ENCODE measurements at places on chromosomes 2 and 18.

- DNase-seq: no peak
Observed at GRCh38 chr2:191177751-191178736, 27.2 kb upstream of the STAT4 start.

DNA sequence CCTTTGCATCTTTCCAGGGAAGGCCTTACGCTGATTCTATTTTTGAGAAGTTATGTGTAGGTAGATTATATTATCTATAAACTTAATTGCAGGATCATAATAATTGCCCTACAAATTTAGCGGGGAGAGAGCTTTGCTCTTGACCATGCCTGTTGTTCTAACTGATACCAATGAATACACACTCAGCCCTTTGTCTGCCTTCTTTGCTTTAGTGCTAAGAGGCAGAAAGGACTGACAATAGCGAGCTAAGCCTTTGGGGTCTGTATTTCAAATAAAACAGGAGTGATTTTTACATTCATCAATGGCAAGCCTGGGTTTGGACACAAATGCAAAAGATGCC lies 115.3 kb upstream of the STON1 start:
- DNase-seq: no peak

GRCh38 chr2:55420871-55421270 lies 1.2 kb upstream of the CCDC88A start:
- DNase-seq: no peak

- DNase-seq: no peak
Observed at GRCh38 chr2:190701586-190701985, 52.7 kb downstream of the NAB1 start.

DNA sequence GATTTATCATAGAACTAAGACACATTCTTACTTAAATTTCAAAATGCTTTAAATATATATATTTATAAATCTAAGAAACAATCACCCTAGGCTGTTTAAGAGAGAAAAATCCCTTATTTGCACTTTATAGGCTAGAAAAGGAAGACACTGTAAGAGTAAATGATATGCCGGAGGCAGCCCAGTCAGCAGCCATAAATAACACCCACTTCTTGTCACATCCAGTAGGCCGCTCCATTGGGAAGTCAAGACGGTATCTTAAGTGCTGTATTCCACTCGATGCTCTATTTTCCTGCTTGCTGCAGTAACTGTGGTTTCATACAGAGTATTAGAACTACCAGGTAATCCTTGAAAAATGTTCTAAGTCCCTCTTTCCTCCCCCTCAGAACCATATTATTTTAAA lies 57.9 kb downstream of the ABCA12 start:
- DNase-seq: no peak

Measured in activated T-cell treated with anti-CD3 and anti-CD28 coated beads for 24 hours (primary cell).